ENCODE measurements at places on chromosomes 12 and 14.

- DNase-seq, result peak; percentile 11
Measured at GRCh38 chr12:9118158-9118557, 2.4 kb upstream of the A2M start.

- no peak for DNase-seq
Measured at GRCh38 chr14:101509730-101510371, 51.4 kb upstream of the DIO3 start.

DNA sequence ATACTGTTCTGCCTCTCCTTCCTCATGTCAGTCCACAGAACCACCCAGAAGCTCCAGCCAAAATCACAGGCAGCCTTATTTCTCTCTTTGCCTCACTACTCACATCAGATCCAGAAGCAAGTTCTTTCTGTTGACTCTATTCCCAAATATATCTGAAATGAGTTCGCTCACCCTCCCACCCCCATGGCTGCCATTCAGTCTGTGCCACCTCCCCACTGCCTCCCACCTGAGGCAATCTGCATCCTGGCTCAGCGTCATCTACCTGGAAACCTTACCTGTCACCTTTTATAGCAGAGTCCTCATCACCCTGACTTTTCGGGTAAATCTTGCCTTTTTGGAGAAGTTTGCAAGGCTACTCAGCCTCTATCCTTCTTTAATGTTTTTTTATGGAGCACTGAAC, 501.8 kb downstream of the BCL11B start:
- DNase-seq, result no peak

DNA sequence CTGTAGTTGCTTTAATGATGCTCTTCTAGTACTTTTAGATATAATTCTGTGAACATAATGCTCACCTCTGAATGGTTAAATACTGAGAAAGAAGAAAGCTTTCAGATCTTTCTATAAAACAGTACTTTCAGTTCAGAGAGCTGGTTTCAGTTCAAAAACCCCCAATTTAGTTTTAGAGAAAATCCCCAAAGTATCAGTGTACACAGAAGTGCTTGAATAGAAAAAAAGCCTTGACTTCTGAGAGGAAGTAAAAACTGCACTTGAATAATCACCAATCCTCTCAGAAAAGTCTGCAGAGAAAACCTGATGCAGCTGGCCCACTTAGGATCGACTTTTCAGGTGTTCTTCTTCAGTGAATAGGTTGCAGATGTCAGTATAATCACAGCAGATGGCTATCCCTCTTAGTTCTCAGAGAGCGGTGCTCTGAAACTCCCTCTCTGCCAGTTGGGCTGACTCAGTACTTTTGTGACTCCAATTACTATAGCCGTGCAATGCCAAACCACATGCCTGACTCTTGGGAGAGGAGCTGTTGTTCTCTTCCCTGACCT, 616.3 kb downstream of the LRFN5 start:
- DNase-seq, result no peak

GRCh38 chr12:76202621-76203020, 118.1 kb upstream of the NAP1L1 start:
- no peak for DNase-seq

GRCh38 chr12:67414011-67414715, 145.0 kb downstream of the CAND1 start:
- no peak for DNase-seq

DNA sequence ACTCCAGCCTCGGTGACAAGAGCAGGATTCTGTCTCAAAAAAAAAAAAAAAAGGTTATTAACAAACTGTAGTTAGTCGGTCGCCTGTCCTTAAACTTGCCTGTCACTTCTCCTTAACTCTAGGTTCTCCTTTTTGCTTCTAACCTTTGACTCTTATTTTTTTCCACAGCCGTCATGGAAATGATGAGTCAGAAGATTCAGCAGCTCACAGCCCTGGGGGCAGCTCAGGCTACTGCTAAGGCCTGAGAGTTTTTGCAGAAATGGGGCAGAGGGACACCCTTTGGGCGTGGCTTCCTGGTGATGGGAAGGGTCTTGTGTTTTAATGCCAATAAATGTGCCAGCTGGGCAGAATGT, 418 bp upstream of the MYG1 start:
- DNase-seq, result peak; percentile 46

DNA sequence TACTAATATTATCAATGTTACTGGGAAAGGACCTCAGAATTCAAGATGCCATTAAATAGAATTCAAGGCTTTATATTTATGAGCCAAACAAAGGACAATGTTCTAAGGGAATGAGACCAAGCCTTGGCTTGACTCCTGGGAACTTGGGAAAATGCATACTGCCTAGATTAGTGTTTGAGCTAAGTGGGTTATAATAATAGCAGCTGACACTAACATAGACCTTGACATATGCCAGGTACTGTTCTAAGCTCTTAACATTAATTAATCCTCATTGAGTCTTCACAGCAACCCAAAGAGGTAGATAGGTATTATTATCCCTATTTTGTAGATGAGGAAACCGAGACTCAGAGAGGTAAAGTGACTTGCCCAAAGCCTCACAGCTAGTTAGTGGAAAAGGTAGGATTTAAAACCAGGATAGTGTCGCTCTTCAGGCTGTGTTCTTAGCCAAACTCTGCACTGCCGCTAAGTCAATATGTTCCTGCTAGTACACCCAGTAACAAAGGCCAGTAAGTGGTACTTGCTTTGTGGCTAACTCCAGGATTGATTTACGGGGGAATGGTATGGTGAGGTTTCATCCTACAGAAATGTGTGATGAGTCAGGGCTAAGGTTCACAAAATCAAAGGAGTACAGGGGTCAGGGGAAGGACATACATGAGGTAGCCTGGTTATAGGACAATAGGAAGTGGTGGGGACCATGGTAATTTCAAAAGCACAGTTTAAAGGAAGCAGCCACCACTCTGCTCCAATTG, 35.8 kb upstream of the PRKAB1 start:
- no peak for DNase-seq

DNA sequence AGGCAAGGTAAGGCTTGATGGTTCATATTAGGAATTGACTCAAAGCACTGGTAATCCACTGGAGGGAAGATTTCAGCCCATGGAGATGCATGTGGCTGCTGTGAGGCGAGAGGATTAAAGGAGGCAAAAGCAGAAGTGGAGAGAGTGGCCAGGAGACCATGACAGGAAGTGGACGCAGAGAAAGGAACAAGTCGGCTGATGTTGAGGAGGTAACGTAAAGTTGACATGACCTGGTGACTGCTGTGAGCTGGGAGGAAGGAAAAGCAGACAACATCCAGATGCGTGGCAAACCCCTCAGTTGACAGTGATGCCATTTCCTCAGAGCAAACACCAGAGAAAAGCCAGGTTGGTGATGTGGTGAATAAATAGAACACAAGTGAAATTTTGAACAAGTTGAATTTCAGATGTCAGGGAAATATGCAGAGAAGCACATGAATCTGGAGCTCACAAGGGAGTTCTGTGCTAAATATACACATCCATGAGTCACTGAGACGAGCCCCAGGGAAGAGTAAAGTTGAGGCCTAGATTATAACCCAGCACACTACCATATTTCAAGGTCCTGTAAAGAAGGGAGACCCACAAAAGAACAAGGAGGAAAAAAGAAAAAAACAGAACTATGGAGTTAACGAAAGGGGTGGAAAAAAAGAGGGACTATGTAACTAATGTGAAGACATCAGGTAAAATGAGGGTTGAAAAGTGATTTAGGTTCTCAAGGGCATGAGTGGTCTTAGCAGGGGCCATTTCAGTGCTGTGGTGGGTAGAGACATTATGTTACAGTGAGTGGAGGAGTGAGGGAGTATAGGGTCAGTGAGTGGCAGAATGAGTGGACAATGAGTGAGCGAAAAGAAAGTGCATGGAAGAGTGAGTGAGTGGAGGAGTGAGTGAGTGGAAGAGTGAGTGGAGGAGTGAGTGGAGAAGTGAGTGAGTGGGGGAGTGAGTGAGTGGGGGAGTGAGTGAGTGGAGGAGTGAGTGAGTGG, 61.6 kb upstream of the GZMB start:
- no peak for DNase-seq

DNA sequence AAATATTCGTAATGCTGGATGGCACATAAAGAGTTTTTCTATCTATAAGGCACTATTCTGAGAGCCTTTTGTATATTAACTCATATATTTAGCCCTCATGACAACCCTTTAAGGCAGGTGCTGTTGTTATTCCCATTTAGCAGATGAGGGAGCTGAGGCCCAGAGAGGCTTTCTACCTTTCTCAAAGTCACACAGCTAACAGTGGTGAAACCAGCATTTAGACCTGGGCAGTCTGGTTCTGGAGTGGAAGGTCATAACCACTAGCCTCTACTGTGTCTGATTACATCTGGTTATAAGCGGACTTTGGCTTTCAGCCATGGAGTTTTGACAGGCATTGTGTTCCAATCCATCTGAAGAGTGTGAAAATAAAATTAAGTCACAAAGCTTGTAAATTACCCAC, 41.2 kb upstream of the HDAC7 start:
- DNase-seq, result no peak

DNA sequence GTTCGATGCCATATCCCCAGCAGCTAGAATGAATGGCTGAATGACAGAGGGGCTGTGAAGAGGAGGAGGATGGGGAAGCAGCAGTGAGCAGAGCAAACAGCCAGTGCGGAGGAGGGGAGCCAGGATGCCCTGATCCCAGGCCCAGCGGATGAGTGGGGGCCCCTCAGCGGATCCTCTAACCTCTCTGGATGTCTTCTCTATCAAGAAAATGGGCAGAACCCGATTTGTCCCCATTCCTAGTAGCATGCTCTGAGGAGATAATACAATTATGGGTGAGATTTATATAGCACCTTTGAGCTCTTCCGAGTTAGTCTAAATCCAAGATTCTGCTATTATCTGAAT, 30.0 kb upstream of the RPLP0 start:
- no peak for DNase-seq

DNA sequence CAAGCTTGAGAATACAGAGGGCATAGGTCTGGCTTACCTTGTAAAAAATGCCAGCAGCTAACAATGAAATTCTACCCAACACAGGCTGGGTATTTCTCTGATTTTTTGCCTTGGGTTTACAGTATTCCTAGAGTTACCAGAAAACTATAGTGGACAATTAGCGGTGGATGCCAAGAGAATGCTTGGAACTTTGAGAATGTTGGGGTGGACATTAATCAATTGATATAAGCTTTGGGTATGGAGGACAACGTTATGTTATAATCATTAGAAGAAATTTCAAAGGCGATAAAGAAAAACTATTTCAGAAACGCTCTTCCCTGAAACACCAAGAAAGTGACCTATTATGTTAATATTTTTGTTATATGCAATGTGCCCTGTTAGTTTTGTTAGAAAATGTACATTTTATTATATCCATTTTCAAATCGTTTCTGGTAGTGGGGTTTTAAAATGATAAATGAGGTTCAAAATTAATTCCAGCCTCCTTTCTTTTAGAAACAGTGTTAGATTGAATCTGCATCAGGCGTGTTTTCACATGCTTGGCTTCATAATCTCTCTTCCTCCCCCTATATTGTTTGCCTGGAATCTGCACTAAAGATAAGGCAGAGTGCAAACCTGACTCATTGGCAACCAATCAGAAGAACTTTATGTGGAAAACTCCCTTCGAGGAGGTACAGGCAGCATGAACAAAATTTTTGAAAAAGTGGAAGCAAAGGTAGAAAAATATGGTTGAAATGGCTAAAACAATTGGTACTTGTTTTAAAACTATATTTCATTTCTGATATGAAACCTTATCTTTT, 1.4 kb upstream of the PTPRQ start:
- DNase-seq, result no peak

GRCh38 chr14:67539116-67539515, 6.0 kb downstream of the PLEKHH1 start:
- no peak for DNase-seq

DNA sequence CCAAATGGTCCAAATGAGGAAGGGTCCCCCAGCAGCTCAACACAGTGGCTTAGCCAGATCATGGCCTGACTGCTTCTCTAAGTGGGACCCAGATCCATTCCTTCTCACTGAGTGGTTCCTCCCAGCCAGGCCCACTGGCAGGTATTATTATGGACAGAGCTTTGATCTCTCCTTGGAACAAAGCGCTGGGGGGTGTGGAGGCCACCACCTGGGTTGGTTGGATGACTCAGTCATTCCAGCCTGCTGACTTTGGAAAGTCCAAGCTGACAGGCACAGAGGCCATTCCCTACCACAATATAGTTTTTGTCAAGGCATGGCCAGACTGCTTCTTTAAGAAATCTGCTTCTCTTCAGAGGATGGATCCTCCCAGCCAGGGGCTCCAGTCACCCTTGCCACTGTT, 341.1 kb downstream of the BTG1 start:
- DNase-seq, result no peak

DNA sequence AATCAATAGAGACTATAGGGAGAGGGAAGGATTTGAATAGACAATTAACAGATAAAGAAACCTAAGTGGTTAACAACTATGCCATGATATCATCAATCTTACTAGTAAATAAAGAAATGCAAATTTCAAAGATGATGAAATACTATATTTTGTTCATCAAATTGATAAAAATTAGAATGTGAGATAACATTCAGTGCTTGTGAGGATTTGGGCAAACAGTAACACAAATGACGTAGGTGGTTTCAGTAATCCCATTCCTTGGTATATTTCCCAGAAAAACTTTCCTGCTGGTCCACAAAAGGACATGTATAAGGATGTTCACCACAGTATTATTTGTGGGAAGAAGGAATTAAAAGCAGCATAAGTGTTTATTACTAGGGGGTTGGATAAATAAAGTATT, 136.0 kb downstream of the ERC1 start:
- DNase-seq, result no peak

- DNase-seq, result no peak
Measured at GRCh38 chr12:123032736-123033391, 52.4 kb downstream of the ARL6IP4 start.

- DNase-seq, result no peak
Measured at GRCh38 chr14:97065305-97066067, 268.3 kb downstream of the VRK1 start.

DNA sequence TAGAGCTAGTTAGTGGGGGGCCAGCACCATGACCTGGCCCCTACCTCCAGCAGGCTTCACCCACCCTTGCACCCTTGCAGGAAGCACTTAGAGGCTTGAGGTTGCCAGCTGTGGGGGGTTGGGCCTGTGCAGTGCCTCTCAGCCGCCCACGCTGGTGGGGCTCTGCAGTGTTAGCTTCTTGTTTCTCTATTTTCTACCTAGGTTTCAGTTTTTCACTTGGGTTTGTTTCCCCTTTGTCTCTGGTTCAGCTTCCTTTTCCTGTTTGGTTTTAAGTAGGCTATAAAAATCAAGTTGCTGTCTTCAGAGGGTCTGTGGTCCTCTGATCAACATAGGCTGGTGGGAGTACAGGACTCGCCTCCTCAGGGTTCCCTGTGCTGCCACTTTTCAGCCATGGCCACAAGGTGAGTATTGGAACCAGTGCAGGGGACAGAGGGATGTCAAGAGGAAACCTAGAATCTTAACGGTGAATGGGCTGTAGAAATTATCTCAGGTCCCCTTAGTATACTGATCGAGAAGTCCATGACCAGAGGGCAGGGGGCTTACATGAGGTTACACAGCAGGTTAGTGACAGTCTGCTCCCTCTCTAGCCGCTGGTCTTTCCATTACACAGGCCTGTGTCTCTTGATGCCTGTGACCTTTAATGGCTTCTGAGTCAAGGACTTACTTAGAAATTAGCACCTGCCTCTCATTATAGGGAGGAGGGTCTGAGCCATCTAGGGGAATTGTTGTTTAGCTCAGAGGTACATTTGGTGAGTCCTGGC, at the start of gene EVL:
TSS of gene EVL (plus strand) at position 312 of the 761 bp plus-strand sequence. CDS start at position 391, 79 bp downstream.
- no peak for DNase-seq

Data from tibial nerve (tissue), 4 donors.